ENCODE measurements at places on chromosomes 16 and 17. TPM values are rescaled to one million over a fixed set of nuclear protein-coding genes. Genes with fewer than 3 reads are reported as not detected.

DNA sequence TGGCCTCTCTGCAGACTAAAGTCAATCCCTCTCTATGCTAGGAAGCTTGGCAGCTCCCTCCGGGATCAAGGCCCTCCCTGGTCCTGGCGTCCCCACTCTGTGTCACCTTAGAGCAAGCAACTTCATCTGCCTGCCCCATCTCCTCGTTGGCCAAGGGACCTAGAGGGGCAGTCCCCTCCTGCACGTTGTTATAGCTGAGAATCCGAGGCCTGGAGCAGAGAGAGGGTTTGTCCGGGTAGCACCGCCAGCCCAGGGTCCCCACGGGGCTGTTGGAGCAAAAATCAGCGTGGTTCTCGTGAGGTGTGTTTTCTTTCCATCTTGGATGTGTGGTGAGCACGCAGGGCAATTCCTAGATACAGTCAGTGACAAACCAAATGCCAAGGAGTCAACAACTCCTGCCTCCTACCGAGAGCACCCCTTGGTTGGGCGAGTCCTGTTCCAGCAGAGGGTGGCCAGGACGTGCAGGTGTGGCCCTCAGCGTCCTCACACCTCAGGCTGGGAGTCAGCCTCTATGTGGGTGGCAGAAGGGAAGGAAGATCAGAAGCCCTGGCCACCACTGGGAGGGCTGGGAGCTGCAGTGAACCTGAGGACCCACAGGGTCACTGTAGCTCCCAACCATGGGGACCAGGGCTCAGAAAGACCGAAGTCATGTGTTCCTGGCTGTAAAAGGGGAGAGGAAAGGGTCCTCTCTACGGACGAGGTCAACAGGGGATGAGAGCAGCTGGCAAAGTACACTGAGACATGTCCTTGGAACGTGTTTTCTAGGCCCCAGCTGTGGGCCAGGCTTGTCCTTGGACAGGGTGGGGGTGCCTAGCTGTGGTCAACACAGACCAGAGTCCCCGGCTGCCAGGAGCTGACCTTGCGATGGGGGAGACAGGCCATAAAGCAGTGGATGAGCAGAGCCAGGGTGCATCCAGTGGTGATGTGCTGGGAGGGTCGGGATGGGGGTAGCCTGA lies 85.6 kb upstream of the CIBAR2 start:
- no peak for DNase-seq
- peaks cover 55% of the 10 kb centered on the region for H3K4me1 ChIP-seq

GRCh38 chr16:30409125-30410060 lies 2.0 kb downstream of the ZNF771 start:
- H3K27ac ChIP-seq, result peak overlapping the region; percentile 39
- peaks cover 28% of the 10 kb centered on the region for H3K4me1 ChIP-seq
- H3K36me3 ChIP-seq, result no peaks in the 10 kb centered on the region
- H3K4me3 ChIP-seq, result peak overlapping the region; percentile 8

DNA sequence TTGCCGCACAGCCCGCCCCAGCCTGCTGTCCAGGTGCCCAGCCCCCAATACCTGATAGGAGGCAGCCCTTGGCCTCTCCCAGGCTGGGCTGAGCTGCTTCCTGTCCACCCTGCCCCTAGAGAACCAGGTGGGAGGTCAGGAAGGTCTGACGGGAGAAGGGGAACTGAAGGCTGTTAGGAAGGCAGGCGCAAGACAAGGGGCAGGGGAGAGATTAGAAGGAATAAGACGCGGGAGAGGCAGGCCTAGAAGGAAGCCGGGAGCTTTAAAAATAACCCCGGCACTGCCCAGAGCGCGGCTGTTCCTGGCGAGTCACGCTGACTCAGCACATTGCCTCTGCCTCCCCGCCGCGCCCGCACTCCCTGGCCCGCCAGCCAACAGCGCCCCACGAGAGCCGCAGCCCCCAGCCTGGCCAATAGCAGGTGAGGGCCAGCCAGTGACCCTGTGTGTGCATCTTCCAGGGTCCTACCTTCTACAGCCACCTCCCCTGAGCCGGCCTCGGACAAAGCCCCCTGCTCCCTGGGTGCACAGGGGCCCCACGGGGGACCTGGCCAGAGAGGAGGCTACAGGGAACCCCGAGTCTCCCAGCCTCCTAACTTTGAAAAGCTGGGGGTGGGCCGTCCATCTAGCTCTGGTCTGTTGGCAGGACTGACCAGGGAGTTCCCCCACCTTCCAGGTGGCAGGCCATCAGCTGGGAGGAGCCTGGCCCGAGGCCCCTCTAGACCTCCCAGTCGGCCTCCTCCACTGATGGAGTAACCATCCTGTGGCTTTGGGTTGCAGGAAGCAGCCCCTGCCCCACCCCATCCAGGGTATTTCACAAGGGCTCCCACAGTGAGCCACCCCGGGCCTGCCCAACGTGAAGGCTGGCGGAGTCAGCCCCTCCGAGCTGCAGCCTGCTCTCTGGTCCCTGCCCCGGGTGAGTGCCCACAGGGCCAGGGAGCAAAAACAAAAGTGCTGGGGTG lies 4.0 kb downstream of the MAFG start:
- H3K27ac ChIP-seq, result peak overlapping the region; percentile 18
- DNase-seq, result no peak
- peaks cover 50% of the 10 kb centered on the region for H3K4me1 ChIP-seq
- peak overlapping the region; percentile 42 for H3K4me3 ChIP-seq

- H3K4me3 ChIP-seq, result no peak overlapping the region
- no peak for DNase-seq
- H3K27ac ChIP-seq, result peak overlapping the region; percentile 84
- no peaks in the 10 kb centered on the region for H3K27me3 ChIP-seq
Observed at GRCh38 chr17:19249681-19250080, 12.5 kb downstream of the EPN2 start.

- no peak overlapping the region for H3K27ac ChIP-seq
- H3K36me3 ChIP-seq, result no peaks in the 10 kb centered on the region
- H3K4me3 ChIP-seq, result no peak overlapping the region
- no peak for DNase-seq
Observed at GRCh38 chr16:85935391-85935973, 36.5 kb downstream of the IRF8 start.

- H3K27me3 ChIP-seq, result no peaks in the 10 kb centered on the region
- no peaks in the 10 kb centered on the region for H3K36me3 ChIP-seq
- no peak overlapping the region for H3K4me3 ChIP-seq
- no peaks in the 10 kb centered on the region for H3K4me1 ChIP-seq
Observed at GRCh38 chr17:80124351-80124981, 22.5 kb downstream of the EIF4A3 start.

The ABCC11 gene
- total RNA-seq, result not detected

The SBK1 gene
- 0.25 TPM for total RNA-seq

All from vagina (tissue), 2 donors.